Activated CD4-positive, alpha-beta memory T cell treated with anti-CD3 and anti-CD28 coated beads for 36 hours (primary cell): ENCODE measurements at places on chromosomes 5 and 9.

DNA sequence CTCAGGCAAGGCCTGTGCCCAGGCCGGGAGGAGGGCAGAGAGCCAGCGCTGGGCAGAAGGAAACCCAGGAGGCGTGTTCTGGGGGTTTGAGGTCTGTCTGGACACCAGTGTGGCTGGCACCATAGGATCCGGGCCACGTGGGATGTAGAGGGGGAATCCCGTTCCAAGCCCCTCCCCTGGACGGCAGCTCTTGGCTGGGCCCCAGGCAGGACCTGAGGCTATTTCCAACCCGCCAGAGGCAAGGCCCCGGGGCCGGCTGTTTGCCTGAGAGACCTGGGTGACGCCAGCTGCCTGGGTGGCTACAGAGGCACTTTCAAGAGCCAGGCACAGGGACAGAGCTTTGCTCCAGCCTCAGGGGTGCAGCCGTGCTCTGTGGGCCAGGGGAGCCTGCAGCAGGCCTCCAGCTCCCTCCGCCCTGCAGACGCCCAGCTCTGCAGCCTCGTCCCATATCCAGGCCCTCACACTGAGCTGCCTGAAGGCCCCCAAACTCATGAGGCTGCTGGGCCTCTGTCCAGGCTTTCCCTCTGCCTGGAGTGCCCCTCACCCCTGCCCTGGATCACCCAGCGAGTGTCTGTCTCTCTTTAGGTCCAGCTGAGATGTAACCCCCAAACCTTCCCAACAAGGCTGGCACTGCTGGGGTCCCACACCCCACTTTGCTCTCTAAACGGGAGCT, 56.6 kb upstream of the EGFL7 start:
- DNase-seq, result no peak

DNA sequence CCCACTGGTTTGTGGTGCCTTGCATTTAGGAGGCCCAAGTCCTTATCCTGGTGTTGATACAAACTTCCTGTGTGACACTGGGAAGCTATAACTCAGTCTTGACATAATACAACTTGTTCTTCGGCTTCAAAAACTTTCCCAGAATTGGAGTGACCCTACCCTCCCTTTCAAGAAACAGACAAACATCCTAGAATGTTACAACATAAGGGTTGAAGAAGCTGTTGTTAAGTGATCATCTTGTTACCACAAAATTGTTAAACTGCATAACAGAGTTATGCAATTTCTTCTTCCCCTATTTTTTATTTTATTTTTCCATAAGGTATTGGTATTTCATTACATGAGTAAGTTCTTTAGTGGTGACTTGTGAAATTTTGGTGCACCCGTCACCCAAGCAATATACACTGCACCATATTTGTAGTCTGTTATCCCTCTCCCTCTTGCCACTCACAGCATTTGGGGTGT, 21.3 kb downstream of the TLR4 start:
- no peak for DNase-seq

DNA sequence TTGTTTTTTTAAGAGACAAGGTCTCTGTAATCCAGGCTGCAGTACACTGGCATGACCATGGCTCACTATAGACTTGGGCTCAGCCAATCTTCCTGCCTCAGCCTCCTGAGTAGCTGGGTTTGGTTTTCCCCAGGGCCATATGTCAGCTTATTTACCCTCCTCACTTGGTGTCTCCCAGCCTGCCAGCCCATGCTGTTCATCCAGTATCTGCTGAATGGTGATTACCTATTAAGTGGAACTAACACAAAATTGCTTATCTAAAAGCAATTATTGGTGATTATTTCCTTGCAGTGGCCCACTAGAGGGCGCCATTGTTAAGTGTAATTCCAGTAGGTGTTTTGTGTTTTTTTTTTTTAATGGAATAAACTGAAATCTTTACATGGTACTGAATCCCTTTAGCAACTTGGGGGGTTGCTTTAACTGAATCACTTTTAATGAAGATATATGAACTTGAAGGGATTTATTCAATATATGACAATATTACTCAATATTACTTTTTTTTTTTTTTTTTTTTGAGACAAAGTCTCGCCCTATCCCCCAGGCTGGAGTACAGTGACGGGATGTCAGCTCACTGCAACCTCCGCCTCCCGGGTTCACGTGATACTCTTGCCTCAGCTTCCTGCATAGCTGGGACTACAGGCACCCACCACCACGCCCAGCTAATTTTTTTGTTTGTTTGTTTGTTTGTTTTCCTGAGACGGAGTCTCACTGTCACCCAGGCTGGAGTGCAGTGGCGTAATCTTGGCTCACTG, 13.8 kb downstream of the EXOSC2 start:
- peak; percentile 69 for DNase-seq

- peak; percentile 21 for DNase-seq
Measured at GRCh38 chr9:137294681-137295237, 7.3 kb downstream of the NRARP start.

DNA sequence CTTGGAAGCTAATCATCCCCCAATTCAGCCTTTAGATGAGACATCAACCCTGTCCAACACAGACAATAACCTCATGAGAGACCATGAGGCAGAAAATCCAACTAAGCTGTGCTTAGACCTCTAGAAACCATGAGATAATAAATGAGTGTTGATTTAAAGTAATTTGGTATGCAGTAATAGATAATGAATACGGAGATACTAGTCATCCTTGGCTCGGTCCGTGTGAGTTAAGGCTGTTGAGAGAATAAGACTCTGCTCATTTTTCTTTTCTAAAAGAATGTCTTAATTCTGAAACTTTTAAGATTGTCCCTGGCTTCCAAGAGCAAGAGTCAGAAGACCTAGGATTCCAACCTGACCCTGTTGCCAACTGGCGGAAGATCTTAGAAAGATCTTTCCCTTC, 6.1 kb downstream of the TNC start:
- no peak for DNase-seq

DNA sequence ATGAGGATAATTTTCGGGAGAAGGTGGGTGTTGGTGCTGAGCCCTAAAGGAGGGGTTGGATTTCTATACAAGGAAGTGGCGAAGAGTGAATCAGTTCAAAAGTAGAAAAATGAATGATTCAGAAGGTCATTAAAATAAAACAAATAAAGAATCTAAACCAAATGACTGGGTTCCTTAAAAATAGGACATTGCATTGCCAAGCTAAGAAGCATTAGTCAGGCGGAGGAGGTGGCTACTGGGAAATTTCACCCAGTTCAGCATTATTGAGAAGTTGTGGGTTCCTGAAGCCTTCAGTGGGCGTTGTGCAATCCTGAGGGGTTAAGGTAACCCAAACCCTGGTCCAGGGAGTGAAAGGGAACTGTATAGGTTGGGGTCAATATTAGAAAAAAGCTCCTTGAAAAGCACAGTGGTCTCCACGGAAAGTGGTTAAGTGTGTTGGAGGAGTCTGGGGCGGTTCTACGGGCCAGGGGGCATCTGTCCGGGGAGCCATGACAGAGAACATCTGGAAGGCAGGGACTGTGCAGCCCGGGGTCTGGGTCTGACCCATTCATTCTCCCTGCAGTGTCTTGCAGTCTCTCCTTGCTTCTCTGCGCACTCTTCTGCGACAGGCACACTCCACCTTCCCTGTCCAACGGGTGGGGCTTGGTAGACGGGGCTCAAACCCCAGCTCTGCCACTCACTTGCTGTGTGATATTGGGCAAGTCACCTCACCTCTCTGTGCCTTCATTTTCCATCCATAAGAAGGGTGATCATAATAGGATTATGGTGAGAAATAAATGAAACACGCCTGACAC, 27.6 kb upstream of the DUSP1 start:
- DNase-seq, result peak; percentile 46

DNA sequence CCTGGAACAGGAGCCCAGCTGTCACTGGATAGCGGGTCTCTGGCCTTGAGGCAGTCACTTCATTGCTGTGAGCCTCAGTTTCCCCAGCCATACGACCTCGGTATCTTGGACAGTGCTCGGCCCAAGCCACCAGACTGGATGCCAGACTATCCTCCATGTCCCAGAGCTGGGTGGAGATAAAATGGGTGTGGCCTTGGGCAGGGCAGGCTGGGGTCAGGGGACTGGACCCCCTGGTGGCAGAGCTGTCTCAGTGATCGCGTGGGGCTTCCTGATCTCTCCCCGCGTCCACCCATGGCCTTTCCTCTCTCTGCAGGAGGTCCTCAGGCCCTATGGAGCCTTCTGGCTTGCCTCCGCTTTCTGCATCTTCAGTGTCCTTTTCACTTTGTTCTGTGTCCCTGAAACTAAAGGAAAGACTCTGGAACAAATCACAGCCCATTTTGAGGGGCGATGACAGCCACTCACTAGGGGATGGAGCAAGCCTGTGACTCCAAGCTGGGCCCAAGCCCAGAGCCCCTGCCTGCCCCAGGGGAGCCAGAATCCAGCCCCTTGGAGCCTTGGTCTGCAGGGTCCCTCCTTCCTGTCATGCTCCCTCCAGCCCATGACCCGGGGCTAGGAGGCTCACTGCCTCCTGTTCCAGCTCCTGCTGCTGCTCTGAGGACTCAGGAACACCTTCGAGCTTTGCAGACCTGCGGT, 10.0 kb downstream of the SLC2A8 start:
- no peak for DNase-seq

- DNase-seq, result no peak
Measured at GRCh38 chr5:89055015-89055694, 172.2 kb upstream of the MEF2C start.

- DNase-seq, result no peak
Measured at GRCh38 chr9:8903077-8903476, 1103.5 kb upstream of the DMAC1 start.

DNA sequence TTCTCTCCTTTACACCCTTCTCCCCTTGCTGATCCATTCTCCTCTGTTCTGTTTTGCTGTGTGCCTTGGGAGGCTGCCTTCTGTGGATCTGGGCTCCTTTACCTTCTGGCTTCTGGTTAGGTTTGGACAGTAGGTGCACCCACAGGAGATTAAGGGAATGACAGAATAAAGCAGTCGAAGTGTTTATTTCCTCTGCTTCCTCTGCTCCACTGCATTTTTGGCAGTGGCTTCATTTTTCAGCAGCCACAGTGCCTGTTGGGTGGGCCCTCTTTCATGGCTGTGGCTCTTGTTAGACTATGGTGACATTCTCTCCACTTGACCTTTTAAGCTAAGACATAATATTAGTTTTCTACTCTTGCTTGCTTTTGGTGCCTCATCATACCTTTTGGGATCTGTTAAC, 144.1 kb downstream of the CCDC171 start:
- no peak for DNase-seq

GRCh38 chr5:119031905-119032304, 39.0 kb upstream of the DMXL1 start:
- peak; percentile 35 for DNase-seq

- no peak for DNase-seq
Measured at GRCh38 chr5:2699231-2699630, 52.2 kb downstream of the IRX2 start.

DNA sequence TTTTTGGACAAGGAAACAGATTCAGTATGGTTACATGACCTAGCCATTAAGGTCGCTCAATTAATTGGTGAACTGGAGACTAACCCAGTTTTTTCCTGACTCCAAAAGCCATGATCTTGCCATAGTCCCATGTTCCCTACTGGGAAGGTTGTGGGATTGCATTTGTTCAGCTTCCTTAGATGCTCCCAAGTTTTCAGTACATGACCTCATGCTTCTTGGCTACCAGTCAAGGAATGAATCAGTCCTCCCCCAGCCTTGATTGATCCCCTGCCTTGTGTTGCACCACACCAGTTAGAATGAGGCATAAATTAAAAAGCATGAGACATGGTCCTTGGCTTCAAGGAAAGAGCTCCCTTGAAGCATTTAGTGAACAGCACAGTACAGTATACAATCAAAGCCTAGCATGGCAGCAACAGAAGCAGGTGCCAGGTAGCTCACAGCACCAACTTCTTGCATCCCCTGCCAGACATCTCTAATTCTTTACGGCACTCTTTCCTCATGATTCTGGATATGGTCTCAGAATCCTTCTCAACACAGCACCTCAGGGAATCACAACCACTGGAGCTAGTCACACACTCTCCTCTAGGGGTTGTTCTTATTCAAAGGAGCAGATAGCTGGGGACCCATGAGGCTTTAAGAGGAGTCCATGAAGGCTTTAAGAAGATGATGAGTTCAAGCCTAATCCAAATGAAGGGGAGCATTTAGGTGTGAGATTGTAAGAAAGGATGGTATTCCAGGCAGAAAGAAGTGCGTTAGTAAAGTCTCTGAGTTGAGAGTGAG, 295.5 kb upstream of the CLINT1 start:
- no peak for DNase-seq

- DNase-seq, result no peak
Measured at GRCh38 chr5:126460459-126460858, 37.2 kb downstream of the GRAMD2B start.

GRCh38 chr9:131635285-131635684, 90.0 kb downstream of the PRRT1B start:
- peak; percentile 90 for DNase-seq

- peak; percentile 12 for DNase-seq
Measured at GRCh38 chr9:127159325-127159801, 36.9 kb upstream of the ANGPTL2 start.

DNA sequence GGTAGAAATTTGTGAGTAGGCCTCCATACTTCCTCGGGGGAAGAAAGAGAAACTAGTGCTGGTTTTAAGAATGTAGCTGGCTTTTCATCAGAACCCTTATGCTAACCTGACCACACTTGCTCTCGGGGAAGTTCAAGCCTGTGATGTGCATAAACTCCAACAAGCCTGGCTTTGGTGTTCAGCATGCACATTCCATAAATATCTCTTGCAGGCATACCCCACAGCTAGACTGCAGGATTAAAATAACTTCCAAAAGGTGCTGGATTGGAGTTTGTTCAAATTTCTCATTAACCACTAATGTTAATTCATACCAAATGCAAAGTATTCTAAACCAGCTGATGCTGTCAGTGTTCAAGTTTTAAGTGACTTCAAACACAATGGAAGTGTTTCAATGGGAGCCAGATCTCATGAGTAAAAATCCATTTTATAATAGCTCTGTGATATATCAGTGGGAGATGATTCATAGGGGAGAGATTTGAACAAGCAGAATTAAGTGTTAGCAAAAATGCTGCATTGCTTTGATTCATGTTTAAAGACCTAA, 79.4 kb downstream of the NPR3 start:
- DNase-seq, result no peak

- DNase-seq, result no peak
Measured at GRCh38 chr9:81028504-81028903, 660.8 kb downstream of the TLE1 start.

DNA sequence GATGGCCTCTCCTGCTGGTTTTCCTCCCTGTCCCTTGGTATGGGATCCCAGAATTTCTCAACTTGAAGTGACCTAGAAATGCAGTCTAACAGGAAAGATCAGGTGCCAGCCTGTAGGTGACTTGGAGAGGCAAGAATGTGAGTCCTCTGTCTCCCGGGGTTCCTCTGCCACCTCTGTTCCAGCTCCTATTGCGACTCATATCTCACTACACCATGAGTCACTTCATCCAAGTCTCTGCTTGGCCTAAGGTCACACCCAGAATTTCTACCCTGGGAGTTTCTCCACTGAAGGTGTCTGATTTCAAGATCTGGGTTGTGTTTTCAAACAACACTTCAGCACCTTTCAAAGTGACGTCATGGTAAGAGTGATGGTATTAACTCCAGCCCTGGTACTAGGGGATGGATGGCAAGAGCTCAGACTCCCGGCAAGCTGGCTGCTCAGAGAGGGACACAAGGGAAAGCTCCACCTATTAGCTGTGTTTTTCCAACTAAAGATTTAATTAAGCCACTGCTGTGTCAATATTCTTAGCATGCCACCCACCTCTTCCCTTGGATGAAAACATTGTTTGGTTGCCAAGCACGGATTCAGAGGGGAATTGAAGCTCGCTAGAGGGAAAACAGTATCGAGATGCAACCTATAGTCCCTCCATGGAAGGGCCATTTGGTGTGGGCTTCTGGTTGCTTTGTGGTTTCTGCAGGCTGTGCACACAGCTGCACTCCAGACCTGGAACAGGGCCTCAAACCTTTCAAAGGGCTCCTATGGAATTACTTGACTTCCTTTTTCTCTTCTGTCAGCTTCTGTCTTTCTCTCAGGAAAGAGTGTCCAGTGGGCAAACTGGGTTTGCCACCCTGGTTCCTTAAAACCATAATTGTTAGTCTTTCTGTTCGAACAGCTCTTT, 205.7 kb downstream of the GAS1 start:
- DNase-seq, result no peak
